ENCODE measurements at places on chromosomes 5 and 9.

GRCh38 chr9:97500263-97500662, 1.2 kb upstream of the TMOD1 start:
- DNase-seq = no peak

GRCh38 chr9:70073756-70074155, 30.1 kb downstream of the MAMDC2 start:
- no peak for DNase-seq

DNA sequence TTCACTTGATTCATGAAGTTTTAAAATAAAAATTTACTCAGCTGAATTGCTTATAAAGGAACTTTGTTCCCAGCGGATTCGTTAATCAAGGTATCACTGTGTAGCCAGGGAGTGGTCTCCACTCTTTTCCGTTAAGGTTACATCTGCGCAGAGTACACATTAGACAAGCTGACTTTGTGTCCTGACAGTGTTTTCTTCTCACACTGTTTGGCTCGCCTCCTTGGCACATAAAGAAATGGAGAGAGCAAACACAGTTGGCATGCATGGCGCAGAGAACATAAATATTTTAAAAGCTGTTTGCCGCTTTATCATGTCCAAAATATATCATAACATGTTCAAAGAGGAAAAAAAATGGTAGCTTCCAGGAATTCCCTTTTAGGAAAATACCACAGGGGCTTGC, 153.2 kb downstream of the EDIL3 start:
- DNase-seq = no peak

- DNase-seq = no peak
Observed at GRCh38 chr5:43245724-43246385, 53.8 kb downstream of the NIM1K start.

DNA sequence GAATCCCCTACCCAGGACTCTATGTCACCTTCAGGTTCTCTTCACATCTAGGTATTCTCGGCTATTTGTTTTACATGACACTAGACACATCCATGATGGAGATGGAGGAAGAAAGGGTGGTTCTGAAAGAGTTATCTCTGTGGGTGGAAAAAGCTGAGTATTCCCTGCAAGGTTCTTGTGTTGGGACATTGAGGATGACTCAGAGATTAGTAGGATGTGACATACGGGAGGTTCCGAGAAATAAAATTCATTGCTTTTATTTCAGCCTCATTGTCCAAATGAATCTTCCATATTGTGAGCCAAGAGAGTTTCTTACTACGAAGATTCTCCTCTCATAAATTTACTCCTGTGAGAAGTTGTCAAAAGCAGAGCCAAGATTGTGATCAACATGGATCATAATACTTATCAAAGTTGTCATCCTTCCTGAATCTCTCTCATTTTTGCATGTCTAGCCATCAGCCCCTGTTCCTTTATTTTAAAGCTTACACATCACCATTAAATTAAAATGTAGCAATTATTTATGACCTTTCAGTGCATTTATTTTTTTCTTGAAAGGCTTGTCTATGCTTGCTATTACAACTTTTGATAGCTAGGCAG, 370.0 kb downstream of the PSAT1 start:
- DNase-seq = no peak

DNA sequence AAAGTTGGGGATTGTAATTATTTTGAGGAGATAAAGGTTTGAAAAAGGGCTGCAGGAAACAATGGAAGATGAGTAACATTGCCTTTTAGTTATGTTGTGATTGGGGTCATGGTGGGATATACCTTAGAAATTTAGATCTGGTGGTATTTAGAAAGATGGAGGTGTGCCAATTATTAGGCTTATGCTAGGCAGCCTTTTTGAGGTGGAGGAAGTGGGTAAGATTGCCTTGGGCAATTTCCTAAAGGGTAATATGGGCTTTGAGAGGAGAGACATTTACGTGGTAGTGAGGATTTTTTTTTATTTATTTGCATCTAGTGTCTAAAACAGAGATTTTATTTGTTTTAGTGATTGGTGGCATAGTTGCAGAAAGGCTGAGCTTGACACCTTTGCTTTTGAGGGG, 10.5 kb downstream of the HSPA4 start:
- DNase-seq = no peak

DNA sequence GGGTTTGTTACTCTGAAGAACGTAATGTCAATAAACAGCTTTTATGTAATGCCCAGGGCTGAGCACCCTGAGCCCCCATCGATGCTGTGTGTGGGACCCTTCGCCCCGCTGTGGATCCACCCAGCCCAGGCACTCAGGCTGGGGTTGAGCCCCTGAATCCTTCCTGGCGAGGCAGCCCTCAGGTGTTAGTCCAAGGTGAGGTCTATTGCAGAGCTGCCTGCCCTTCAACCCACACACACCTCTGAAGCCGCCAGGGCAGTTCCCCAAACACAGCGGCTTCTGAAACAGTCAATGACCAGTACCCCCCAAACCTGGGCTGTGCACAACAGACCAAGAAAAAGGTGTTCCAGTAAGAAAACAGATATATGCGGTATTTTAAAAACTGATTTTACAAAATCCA, 11.6 kb downstream of the DIPK1B start:
- no peak for DNase-seq

GRCh38 chr9:77290373-77290772, 113.0 kb downstream of the VPS13A start:
- no peak for DNase-seq

DNA sequence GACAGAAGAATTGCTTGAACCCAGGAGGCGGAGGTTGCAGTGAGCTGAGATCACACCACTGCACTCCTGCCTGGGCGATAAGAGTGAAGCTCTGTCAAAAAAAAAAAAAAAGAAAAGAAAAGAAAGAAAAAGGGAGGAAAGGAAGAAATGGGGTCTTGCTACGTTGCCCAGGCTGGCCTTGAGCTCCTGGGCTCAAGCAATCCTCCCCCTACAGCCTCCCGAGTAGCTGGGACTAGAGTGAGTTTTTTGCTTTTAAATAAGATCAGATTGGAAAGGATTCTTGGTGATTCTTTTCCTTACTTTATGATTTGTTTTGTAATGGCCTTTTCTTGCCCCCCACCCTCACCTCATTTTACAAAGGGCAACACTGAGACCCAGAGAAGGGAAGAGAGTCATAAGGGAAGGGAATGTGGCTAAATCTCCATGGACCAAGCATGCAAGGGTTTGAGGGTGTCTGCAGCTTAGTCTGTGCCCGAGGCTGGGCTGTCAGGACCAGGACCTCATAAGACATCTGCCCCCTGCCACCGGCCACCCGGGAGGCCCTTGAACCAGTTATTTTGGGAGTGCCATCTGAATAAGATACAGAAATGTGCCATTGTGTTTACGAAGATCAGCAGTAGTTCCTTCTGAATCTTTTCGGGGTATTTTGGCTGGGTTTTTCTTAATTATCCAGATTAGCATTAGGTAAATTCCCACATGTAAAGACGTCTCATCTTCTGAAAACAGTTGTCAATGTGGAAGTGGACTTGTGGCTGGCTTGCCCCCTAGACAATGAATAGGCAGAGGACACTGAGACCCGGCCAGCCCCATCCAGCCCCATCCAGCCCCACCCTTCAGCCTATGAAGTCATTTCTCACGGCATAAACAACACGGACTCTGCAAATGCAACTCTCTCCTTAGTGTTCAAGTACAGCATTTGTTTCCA, 44.5 kb upstream of the GRHPR start:
- no peak for DNase-seq

GRCh38 chr5:174300941-174301761, 255.6 kb downstream of the NSG2 start:
- DNase-seq = no peak

Measured in stimulated activated CD8-positive, alpha-beta memory T cell treated with anti-CD3 and anti-CD28 coated beads, Interleukin-4, amount 100 ng/mL, for 48 hours (primary cell).